ENCODE measurements at places on chromosomes 5 and 9.

DNA sequence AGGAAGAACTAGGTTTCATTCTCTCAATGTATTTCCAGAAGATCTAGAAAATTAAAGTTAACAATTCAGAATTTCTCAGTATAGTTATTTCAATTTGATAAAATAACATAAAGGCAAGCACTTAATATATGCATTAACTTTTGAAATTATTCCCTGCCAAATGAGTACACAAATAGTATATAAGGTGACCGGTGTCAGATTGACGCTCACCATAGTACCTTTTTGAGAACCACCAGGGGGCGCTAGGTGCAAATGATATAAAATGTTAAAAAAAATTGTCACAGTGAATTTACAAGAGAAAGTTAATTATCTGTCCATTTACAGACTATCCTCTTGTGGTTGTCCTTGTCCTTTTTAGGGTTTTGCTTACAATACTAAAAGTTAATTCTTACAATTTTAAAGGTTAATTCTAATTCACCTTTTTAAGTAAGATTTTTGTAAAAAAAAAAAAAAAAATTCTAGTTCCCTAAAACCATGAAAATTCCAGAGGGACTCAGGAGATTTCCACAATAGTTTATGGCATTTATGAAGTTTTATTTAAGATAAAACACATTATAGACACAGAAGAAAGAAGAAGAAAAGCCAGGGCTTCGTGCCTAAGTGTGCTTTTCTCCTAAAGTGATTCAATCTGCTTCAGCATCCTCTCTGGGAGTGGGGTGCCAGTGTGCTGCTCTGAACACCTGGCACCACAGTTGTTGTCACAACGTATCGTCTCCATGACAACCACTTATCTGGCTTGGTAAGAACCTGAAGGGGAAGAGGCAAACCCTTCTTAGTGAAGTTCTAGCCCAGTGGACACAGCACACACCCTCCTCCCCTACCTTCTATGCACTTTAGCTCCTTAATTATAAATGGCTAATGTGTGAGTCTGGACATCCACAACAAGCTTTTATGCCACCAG, 1.7 kb downstream of the ADAMTS16 start:
- DNase-seq: peak; percentile 35

- no peak for DNase-seq
Measured at GRCh38 chr5:10588779-10589447, 25.0 kb downstream of the ANKRD33B start.

DNA sequence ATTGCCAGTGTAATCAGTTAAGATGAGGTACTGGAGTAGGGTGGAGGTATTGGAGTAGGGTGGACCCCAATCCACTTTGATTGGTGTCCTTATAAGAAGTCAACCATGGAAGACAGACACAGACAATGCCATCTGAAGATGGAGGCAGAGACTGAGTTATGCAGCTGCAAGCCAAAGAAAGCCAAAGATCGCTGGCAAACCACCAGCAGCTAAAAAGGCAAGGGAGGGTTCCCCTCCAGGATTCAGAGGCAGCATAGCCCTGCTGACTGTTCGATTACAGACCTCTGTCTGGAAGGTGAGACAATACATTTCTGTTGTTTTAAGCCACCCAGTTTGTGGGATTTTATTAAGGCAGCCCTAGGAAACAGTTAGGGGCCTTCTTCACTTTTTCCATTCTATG, 30.5 kb upstream of the CKMT2 start:
- DNase-seq: no peak

DNA sequence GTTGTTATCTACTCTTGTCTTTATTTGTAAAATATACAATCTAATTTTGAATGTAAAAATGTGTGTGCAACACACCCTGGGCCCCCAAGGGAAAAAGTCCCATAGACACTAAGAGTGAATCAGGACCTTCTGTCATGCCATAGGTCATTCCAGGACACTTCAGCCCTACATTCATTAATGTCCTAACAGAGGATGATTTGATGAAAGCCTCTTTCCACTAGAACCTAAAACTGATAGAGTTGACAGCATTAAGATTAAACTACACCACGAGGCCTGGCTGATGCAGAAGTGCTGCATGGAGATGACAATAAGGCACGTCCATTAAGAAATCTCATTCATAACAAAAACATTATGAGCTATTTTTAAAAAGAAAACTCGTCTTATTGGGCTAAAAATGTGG, 46.2 kb downstream of the FRMD3 start:
- no peak for DNase-seq

DNA sequence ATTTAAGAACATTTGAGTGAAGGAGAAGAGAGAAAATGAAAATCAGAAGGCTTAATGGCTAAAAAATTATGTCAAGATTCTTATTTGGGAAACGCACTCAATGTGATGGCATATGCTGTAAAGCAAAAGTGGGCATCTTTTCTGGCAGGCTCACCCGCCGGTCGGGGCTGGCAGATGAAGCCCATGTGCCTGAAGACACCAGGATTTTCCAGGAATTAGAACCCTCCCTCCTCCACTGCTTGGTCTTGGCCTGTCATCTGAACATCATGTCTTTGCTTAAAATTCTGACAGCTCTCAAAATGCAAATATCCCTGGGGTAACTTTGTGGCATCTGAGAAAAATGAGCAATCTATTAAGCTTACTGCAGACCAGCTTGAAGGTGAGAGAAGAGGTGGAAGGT, 337.9 kb downstream of the IRX1 start:
- DNase-seq: no peak

GRCh38 chr9:120412425-120412951, 167.5 kb downstream of the CDK5RAP2 start:
- peak; percentile 75 for DNase-seq

GRCh38 chr9:92342825-92343488, 17.2 kb downstream of the CENPP start:
- no peak for DNase-seq

DNA sequence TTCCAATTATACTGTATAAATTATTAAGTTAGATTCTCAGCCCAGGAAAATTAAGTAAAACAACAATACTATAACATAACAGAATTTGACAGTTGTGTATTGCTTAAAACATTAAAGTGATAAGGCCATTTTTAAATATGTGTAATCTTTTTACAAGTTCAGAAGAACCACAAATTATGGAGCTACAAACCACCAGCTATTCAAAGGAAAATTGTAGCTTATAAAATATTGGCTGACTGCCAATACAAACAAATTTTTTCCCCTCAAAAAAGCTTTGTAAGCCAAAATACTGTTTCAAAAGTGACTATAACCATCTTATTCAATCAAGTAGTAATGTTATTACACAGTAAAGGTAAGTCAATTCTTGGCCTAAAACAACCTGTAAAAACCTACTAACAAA, 21.9 kb downstream of the STRBP start:
- no peak for DNase-seq

DNA sequence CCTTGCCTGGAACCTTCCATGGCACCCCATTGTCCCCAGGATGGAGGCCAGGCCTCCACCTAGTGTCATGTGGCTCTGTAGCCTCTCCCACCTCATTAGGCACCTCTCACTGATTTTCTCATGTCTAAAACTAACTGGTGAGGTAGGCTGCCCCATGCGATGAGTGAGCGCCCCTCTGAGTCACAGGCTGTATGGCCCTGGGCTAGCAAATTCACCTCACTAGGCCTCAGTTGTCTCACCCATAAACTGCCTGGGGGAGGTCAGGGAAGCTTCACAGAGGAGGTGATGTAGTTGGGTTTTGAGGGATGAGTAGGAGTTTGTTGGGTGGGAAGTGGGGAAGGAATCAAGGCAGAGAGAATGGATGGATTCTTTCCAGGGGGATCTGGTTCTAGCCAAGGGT, 8.8 kb downstream of the RXRA start:
- DNase-seq: peak; percentile 75

GRCh38 chr5:120260651-120261050, 203.4 kb upstream of the PRR16 start:
- no peak for DNase-seq

- DNase-seq: no peak
Measured at GRCh38 chr9:68609901-68610415, 69.3 kb upstream of the TMEM252 start.

- peak; percentile 66 for DNase-seq
Measured at GRCh38 chr9:76255781-76256455, 138.3 kb downstream of the RFK start.

GRCh38 chr5:132215329-132215728, 12.3 kb downstream of the P4HA2 start:
- DNase-seq: peak; percentile 97

- no peak for DNase-seq
Measured at GRCh38 chr5:1826235-1826980, 25.2 kb downstream of the NDUFS6 start.

- peak; percentile 41 for DNase-seq
Measured at GRCh38 chr9:75889977-75890471, 449 bp upstream of the PCSK5 start.

- DNase-seq: no peak
Measured at GRCh38 chr9:114158482-114159130, 3.3 kb downstream of the COL27A1 start.

DNA sequence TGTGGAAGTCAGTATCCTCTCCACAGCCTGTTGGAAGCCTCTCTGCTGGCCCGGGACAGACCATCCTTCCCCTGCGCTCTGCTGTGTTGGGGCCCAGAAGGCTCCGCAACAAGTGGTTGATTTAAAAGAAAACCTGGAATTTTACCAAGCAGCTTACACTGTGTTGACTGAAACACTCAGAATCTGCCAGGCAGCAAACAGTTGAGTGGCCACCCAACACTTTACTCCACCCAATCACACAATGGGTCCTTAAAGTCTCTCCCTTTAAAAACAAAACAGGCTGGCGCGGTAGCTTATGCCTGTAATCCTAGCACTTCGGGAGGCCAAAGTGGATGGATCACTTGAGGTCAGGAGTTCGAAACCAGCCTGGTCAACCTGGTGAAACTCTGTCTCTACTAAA, 28.0 kb upstream of the DMRT3 start:
- DNase-seq: no peak

DNA sequence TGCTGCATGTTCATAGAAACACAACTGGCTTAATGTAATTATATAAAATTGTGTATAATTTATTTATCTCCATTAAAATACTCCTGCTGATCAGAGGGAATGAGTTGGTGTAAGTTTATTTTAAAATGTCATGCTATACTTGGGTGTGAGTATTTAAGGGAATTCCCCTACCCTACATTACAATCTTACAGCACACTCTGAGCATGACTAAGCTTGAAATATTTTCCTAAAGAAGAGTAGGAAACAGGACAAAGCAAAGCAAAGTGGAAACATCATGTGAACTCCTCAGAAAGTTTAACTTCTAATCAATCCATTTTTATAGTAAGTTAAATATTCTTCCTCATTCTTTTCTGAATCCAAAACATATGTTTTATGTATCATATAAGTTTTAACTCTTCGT, 1271.3 kb downstream of the EFNA5 start:
- no peak for DNase-seq

DNA sequence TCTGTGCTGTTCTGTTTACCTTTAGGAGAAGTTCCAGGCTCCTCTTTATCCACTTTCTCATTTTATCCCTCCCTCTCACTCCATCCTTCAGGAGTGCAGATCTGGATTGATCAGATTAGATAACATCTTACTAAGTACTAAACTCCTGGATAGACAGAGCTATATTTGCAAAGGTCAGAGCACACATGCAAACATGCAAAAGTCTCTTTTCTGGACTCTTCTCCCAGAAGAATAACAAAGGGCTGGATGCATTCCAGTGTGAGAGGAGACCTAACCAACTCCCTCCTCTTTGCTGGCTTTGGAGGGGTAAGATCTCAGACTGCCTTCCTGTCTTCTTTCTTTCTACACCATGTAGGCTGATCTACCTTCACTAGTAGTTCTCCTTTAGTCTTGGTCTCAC, 21.4 kb downstream of the GARNL3 start:
- DNase-seq: no peak

DNA sequence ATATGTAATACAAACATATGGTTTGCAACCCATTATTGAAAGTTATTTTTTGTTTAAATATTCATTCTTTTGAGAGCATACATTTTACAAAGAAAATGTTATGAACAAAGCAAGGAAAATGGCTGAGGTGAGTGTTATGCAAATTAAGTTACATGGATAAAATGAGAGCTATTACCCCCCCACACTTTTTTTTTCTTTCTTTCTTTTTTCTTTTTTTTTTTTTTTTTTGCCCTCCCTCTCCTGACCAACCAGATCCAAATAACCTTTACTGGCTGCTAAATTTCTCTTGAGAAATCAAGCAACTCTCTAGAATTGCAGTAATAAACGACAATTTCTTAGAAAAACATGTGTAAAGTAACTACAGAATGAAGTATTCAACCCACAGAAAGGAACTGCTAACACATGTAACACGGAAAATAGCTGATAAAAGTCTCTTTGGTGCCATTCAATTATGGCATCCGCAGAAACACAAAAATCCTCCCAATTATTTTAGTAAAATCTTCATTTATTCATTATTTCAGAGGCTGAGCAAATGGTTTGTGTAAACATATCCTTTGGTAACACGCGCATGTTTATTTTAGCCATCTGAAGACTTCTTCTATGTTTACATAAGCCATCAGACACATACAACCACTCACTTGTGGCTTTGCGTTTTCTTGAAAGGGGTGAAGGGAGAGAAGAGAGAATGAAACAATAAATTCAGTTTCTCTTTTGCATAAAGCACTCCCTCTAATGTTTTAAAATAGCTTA, 216.1 kb downstream of the NFIB start:
- DNase-seq: no peak

DNA sequence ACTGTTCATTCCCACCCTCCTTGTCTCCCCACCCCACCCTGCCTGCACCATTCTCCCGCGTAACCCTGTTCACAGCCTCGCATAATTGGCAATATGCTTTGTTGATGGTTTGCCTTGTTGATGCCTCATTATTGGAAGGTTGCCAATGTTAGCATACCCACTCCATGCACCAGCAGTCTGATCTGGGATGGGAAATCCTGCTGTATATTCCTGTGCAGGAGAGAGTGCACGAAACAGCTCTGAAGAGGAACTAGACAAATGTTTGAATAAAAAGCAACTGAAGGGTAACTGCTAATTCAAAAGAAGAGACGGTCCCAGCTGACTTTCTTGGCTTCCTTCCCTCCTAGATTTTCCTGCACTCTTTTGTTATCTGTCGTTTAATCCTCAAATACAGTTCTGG, 271.7 kb upstream of the TLE4 start:
- DNase-seq: no peak

All from HFFc6 (cell line).